ENCODE measurements at places on chromosomes 7 and 10.

- no peaks in the 10 kb centered on the region for H3K36me3 ChIP-seq
- H3K4me1 ChIP-seq = peaks cover 14% of the 10 kb centered on the region
- H3K27ac ChIP-seq = no peak overlapping the region
- DNase-seq = no peak
Observed at GRCh38 chr7:20777377-20778062, 9.2 kb downstream of the SP8 start.

GRCh38 chr7:95772771-95773581 lies 622 bp downstream of the DYNC1I1 start:
- peak overlapping the region; percentile 54 for H3K4me3 ChIP-seq
- H3K4me1 ChIP-seq = peaks cover 5% of the 10 kb centered on the region
- DNase-seq = no peak
- no peak overlapping the region for H3K27ac ChIP-seq
- peaks cover 15% of the 10 kb centered on the region for H3K27me3 ChIP-seq

DNA sequence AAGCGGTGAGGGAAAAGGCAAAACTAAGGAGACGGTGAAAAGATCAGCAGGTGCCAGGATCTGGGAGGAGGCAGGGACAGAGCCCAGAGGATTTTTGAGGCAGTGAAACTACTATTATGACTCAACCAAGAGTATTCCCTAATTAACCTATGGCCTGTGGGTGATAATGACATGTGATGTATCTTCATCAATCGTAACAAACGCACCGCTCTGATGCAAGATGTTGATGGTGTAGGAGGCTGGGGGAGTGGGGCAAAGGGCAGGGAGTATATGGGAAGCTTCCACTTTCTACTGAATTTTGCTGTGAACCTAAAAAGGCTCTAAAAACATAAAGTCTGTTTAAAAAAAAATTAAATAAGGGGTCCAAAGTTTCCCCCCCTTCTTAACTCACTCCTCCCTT lies 25.5 kb upstream of the EZH2 start:
- no peak overlapping the region for H3K27ac ChIP-seq
- H3K4me1 ChIP-seq = no peaks in the 10 kb centered on the region
- no peaks in the 10 kb centered on the region for H3K36me3 ChIP-seq
- no peak for DNase-seq

GRCh38 chr10:14545827-14546226 lies 215.1 kb upstream of the FRMD4A start:
- H3K4me1 ChIP-seq = peaks cover 81% of the 10 kb centered on the region
- H3K4me3 ChIP-seq = no peak overlapping the region
- peak overlapping the region; percentile 3 for H3K27ac ChIP-seq
- H3K36me3 ChIP-seq = peaks cover 18% of the 10 kb centered on the region
- H3K27me3 ChIP-seq = no peaks in the 10 kb centered on the region

DNA sequence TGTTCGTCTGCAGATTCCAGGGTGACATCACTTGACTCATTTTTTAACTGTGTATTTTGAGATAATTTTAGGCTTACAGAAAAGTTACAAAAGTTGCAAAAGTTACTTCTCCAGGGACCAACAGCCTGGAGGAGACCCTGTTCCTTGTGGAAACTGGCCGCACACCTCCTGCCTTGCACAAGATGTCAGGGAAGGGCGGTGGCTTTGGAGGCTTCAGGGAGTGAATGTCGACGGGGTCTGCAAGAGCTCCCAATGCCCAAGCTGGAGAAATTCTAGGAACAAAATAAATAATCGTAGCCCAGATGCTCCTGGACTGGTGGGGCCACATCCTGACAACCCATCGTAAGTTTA lies 62.2 kb upstream of the FAM20C start:
- peaks cover 37% of the 10 kb centered on the region for H3K4me1 ChIP-seq
- H3K36me3 ChIP-seq = no peaks in the 10 kb centered on the region
- no peak overlapping the region for H3K4me3 ChIP-seq
- H3K27me3 ChIP-seq = no peaks in the 10 kb centered on the region
- no peak overlapping the region for H3K27ac ChIP-seq
- DNase-seq = no peak

- H3K27me3 ChIP-seq = no peaks in the 10 kb centered on the region
- no peak overlapping the region for H3K27ac ChIP-seq
- no peaks in the 10 kb centered on the region for H3K4me1 ChIP-seq
Observed at GRCh38 chr10:17409170-17409733, 45.1 kb downstream of the ST8SIA6 start.

Data from left lung (tissue), 14 donors.